Activated naive CD4-positive, alpha-beta T cell treated with anti-CD3 and anti-CD28 coated beads for 36 hours (primary cell): ENCODE measurements at places on chromosomes 1 and 21.

GRCh38 chr1:169572187-169572586 lies 14.1 kb downstream of the F5 start:
- no peak for DNase-seq

DNA sequence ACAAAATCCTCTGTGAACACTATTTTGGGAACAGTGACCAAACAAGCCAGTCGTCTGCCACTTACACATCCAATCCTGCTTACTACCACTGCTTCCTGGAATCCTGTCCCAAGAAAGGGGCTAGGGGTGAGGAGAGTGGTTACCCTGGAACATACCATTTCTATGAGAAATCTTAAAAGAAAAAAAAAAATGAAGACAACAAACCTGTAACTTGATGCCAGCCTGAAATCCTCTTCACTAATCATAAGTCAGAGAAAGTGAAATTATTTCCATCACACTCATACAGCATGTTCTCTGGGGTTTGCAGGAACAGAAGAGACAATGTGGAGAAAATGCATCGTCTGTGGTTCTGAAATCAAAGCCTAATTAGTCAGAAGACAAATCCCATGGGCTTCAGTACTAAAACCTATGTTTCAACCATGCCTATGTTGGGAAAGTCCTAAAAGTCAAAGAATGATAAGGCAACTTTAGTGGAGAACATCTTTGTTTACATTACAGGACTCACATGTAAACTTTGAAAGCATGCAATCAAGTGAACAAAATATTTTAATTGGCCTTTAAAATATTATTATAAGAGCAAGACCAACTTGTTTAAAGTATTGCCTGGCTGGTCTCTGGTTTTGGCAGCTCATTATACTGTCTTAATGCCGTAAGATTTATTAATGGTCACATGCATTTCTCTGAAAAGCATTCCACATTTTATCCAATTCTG lies 220.7 kb downstream of the LTN1 start:
- DNase-seq: peak; percentile 23

- no peak for DNase-seq
These were observed 55.7 kb downstream of the XCL2 start for GRCh38 chr1:168488138-168488537.

DNA sequence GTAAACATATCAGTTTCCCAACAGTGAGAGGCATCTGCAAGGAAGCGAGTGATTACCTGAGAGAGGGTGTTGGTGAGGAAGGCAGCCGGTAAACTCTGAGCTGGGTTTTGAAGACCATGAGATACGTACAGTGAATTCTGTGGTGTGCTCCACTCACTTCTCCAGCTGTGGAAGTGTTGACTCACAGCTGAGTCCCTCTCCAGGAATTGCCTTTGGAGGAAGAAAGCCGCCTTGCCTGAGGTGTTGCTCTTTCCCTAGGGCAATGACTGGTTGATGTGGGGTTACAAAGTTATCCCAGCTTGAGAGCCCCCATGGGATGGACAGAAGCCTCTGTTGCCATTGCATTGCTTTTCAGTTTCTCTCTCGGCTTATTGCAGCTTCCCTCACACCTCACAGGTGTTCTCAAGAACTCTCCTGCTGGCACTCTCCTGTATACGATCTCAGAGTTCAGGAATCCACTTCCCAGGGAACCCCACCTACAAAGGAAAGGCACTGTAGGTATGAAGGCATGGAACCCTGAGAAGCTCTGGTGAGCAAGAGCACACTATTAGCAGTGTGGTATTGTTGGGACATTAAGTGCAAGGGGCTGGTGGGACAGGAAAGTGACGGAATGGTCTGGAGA lies 10.8 kb downstream of the NHLH1 start:
- no peak for DNase-seq

GRCh38 chr1:31587720-31588423 lies 11.6 kb downstream of the TINAGL1 start:
- peak; percentile 67 for DNase-seq

GRCh38 chr1:103447471-103447870 lies 78.0 kb upstream of the RNPC3 start:
- no peak for DNase-seq

- no peak for DNase-seq
These were observed 8.5 kb downstream of the MEX3A start for GRCh38 chr1:156073740-156074139.

DNA sequence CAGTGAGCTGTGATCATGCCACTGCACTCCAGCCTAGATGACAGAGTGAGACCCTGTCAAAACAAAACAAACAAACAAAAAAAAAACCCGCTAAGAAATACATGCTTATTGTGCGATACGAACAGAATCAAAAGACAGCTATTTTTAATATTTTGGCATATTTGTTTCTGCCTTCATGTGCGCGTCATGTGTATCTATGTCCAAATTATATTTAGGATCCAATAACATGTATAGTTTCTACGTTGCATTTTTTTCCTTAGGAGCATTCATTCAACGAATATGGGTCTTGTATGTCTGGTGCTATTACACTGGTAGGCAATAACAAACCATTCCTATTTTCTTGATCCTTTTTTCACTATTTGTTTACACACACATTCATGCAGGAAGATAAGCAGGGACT lies 1.8 kb downstream of the CD46 start:
- DNase-seq: no peak

GRCh38 chr1:28286111-28286510 lies 26.8 kb downstream of the SESN2 start:
- no peak for DNase-seq

DNA sequence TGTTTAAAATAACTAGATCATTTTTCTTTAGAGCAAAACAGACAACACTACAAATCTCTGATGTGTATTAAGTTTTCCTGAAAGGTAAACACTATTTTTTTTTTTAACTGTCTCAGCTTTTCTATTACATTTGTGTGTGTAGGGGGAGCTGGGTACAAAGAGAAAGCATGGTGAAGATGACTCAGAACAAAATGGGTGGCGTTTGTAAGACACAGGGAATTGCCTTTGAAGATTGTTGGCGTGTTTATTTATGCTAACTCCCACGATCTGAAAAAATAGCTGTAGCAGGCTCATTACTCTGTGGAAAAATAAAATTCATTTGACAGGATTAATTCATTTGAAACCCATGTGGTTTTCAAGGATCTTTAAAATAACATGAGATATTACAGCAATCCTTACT lies 285.1 kb downstream of the RYR2 start:
- no peak for DNase-seq

DNA sequence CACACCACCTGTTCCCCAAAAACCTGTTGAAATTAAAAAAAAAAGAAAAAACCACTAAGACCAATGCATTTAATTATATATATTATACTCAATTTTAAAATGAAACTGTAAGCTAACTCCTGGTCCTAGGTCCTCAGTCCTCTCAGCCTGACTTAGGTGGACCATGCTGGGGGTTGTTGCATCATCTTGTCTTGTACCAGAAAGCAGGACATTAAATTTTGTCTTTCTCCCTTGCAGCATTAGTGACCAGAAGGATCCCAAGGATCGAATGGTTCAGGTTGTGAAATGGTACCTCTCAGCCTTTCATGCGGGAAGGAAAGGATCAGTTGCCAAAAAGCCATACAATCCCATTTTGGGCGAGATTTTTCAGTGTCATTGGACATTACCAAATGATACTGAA lies 97.6 kb downstream of the NRDC start:
- DNase-seq: no peak

DNA sequence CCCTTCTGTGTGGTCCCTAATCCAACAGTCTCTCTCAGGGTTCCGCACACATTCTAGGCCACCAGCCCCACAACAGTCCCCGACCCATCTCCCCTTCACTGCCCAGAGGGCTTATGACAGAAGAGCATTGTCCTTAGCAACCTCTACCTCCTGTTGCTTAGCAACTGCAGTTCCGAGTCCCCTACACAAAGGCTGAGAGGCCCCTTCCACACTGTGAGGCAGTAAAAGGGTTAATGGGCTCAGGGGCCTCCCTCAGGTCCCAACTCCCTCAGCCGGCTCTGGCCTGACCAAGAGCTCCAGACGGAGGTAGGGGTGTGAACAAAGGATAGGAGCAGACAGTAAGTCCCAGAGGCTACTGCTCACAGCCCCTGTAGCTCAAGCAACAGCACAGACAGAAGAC lies 4.3 kb downstream of the IGSF9 start:
- no peak for DNase-seq

- DNase-seq: no peak
These were observed 93.8 kb downstream of the DMRTA2 start for GRCh38 chr1:50329332-50329932.

DNA sequence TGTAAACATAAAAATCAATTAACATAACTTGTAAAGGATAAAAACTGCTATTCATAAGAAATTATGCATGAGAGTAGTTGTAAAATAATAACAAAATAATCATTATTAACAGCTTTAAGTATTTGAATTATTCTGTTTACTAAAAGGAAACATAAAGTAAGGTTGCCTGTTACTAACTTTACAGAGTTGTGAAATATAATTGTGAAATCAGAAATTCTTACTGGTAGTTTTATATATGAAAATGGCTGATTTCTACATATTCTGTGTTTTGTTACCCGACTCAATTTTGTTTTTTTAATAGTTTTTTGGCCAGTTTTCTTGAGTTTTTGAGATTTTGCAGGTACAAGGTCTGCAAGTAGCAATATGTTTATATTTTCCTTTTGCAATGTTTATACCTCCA lies 27.8 kb downstream of the FNBP1L start:
- DNase-seq: no peak

DNA sequence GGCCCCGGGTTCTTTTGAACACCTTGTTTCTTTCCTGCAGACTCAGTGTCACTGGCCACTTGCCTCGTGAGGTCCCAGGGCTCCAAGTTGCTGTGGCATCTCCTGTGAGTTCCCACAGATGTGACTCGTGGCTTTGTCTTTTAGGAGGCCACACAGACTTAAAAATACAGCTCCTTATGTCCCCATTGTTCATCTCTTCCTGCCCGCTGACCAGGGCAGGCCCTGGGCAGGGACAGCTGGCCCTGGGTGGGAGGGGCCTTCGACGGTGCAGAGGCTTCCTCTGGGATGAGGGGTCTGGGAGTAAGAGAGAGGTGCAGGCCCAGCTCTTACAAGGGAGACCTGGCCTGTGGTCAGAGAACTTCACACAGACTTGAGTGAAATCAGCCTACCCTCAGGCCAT lies 15.6 kb downstream of the LDLRAP1 start:
- DNase-seq: no peak

- no peak for DNase-seq
These were observed 466 bp downstream of the PEX10 start for GRCh38 chr1:2411801-2412394.

DNA sequence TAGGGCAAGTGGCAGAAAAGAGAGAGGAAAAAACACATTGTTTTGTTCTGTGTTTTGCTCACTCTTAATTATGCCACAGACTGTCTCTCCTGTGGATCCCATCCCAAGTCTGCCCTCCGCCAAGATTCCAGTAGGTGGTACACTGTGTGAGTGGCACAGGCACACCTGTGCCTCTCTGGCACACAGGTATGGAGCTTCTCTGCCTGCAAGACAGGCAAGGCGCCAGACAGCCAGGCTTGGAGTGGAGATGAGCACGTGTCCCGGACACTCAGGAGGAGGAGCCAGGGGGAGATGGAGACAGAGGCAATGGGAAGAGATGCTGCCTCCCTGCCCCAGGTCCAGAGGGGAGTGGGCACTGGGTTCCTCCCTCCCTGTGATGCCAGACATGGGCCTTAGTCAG lies 6.5 kb upstream of the GRIK3 start:
- no peak for DNase-seq

DNA sequence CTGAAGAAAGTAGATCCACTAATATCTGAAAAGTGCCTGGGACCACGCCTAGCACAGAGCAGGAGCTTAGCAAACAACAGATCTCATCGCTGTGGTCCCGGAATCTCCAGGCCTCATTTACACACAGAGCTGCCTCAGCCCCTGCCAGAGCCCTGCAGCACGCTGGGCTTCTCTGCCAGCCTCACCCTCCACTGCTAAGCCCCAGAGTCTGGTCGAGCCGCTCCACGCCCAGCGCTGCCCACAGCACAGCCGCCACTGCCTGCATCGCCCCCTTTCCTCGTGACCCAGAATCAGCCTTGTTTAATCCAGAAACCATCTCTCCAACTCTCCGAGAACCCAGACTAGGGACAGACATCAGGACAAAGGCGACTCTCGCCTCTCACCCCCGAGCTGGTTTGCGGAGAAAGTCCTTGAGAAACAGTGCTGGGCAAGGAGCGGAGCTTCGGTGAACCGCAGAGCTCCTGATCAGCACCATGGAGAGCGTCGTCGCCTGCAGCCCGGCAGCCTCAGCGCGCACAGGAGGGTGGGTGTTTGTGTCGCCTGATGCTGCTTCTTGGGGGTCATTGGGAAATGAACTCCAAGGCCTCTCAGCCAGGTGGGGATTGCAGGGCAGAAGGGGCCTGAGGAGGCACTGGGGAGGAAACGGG lies 145.1 kb downstream of the NPHP4 start:
- DNase-seq: peak; percentile 13

DNA sequence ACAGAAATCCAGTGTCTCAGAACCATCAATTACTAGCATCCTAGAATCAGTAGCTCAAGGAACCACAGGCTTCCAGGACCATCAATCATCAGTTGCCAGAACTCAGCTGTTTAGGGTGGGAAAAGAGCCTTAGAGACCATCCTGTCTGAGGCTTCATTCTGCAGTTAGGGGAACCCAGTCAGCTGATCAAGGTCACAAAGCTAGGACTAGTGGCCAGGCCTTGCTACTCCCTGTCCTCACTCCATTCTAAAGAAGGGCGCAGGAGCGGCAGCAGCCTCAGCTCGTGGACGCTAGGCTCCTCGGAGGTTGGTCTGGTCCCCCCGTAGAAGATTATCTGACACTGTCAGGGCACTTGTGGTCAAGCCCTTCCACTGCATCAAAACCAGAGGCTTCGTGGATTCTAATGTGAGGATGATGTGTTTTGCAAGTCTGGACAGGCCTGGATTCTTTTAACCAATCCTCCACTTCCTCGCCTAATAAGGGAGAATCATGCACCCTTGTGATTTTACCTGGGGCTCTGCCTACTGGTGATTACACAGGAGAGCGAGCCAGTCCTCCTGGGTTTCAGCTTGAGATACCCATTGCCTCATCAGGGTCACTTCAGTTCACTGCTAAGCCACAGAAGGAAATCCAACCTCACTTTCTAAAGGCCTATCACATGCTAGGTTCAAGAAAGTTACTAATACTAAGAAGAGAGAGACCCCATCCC lies 41.7 kb upstream of the IFFO2 start:
- DNase-seq: no peak
